ENCODE measurements at places on chromosomes 11 and 22. TPM values are rescaled to one million over a fixed set of nuclear protein-coding genes. Genes with fewer than 3 reads are reported as not detected.
A peak's percentile ranks its signal among the peaks of the same experiment; 100 is the strongest.

BRMS1 gene
- total RNA-seq, result 80.5 TPM

C11orf21 gene
- not detected for total RNA-seq

MAPK8IP2 gene
- 0.13 TPM for total RNA-seq

DNA sequence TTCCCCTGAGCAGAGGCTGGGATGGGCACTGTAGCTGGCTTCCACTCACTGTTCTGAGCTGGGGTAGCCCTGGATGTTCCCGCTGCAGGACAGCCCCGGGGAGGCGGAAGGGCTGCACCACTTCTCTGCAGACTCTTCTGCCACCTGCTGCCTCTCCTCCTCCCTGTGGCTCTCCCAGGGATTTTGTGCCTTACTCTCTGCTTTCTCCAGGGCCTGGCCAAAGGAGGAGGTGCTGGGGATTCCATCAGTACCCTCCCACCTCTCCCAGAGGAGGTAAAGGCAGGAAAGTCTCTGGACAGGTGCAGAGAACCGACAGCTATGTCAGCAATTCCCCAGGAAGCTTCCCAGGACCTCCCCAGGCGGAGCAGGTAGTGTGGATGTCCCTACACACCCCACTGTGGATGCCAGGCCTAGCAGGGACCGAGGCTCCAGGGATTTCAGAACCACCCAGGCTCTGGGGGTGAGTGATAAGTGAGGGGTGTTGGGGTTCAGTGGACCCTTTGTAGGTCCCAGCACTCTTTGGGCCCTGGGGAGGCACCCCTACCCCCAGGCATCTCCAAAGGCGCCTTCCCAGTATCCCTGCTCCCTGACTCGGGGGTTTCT lies 11.3 kb downstream of the DUSP8 start:
- no peak for DNase-seq

DNA sequence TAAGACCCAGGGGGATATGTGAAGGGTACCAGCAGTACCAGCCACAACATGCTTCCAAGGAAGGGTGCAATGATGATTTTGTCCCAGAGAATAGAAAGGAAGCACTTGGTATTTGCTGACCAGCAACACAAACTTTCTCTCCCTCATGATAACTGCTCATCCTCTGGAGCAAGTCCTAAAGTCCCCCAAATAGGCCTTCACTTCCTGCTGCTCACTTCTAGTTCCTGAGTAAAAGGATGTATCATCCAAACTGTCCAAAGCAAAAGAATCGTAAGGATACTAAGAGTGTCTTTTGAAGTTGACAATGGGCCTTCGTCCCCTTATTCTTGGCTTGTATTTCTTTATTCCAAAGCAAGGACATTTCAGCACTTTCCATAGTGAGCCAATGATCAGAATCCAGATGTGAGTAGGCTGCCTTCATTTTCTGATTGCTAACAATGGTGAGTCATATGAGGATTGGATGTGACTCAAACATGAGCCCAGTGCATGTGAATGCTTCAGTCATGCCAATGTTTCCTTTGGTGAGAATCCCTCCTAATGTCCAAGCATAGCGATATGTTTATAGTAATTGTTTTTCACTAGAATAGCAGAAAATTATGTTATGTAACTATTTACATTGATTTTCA lies 243.4 kb upstream of the POU2AF2 start:
- peak; percentile 2 for DNase-seq

GRCh38 chr11:72091292-72091691 lies 10.6 kb downstream of the LRRC51 start:
- DNase-seq, result no peak

DNA sequence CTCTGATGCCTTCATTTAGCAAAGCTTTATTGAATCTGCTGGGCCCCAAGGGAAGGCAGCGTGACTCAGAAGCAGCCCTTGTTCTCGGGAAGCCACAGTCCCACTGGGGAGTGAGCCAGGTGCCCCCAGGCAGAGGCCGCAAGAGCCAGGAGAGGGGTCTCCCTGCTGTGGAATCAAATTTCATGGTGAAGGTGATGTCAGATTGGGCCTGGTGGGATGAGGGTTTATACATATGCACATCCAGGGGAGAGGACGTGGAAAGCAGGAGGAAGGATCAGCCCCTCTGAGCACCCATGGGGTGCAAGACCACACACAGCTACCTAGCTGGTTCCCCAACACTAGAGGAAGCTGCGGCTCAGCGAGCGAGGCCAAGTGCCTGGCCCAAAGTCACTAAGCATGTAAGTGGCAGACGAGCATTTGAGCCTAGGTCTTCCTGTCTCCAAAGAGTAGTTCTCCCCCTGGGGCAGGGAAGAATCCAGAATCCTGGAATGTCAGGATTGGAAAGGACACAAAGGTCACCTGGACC lies 2.0 kb downstream of the SYNGR1 start:
- no peak for DNase-seq

All from pulmonary artery endothelial cell (primary cell).